ENCODE measurements at places on chromosomes 5 and 9.

DNA sequence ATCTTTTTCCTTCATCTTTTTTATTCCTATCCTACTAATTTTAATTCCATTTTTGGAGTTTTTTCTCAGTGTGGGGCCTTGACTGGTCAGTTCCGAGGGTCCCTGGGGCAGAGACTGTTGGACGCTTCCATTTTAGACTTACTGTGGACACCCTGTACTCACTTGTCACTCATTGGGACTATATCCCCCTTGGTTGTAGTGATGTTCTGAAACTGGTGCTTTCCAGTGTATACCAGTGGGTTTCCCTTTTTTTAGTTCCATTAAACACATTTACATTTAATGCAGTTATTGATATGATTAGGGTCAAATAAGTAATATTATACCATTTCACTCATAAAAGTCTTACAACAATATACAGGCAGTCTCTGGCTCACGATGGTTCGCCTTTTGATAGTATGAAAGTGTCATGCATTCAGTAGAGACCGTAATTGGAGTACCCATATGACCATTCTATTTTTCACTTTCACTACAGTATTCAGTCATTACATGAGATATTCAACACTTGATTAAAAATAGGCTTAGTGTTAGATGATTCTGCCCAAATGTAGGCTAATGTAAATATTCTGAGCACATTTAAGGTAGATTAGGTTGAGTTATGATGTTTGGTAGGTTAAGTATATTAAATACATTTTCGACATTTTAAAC, 46.0 kb downstream of the CNOT6 start:
- H3K4me3 ChIP-seq: no peak overlapping the region
- H3K4me1 ChIP-seq: no peaks in the 10 kb centered on the region
- H3K27me3 ChIP-seq: no peaks in the 10 kb centered on the region
- peaks cover 45% of the 10 kb centered on the region for H3K36me3 ChIP-seq

DNA sequence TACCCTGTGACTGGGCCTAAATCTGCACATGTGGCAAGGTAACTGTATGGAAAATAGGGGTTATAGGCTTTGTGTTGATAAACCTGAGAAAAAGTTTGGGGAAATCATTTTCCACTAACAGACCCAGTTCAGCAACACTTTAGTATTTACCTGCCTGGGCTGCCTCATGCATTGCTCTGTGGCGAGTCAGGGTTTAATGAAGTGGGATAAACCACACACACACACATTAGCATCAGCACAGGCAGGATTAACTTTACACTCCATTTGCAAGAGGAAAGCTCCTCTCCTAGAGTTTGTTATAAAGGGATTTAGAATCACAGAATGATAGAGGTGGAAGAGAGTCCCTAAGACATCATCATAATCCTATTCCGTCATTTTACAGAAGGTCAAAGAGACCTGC, 20.0 kb upstream of the ZCCHC7 start:
- DNase-seq: no peak
- peaks cover 14% of the 10 kb centered on the region for H3K4me1 ChIP-seq
- no peaks in the 10 kb centered on the region for H3K27me3 ChIP-seq
- H3K36me3 ChIP-seq: no peaks in the 10 kb centered on the region
- H3K27ac ChIP-seq: no peak overlapping the region

DNA sequence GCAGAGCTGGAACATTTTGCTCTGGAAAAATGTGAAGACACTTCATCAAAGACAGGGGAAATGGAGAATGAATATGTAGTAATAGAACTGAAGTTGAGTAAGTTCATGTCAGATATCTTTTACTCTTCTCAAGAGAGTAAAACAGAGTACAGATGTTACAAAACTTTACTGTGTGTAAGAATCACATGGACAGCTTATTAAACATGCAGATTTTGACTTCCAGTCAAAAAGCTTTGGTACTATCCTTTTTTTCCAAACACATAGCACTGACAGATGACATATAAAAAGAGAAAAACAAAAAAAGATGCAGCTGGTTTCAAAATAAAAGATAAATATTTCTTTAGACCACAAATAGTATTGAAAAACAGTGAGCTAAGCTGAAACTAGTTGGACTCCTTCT, 115.4 kb downstream of the FBN2 start:
- no peaks in the 10 kb centered on the region for H3K27me3 ChIP-seq
- H3K4me1 ChIP-seq: no peaks in the 10 kb centered on the region
- H3K4me3 ChIP-seq: no peak overlapping the region
- no peak overlapping the region for H3K27ac ChIP-seq
- H3K36me3 ChIP-seq: no peaks in the 10 kb centered on the region
- no peak for DNase-seq

DNA sequence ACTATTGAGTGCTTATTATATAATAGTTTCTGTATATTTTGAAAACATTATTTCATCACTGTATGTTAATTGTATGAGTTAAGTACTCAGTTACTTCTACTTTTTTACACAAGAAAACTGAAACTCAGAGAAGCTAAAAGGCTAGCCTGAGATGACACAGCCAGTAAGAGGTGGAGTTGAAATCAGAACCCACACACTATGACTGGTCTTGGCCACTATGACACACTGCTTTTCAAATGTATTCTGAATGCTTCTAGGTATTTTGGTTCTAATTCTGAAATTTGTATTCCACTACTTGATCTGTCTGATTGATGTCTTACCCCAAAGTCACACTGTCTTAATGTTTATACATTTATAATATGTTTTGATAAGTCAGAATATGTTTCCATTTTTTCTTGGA, 181.8 kb downstream of the ZDHHC21 start:
- H3K4me1 ChIP-seq: peaks cover 47% of the 10 kb centered on the region
- H3K27ac ChIP-seq: peak overlapping the region; percentile 63
- peak; percentile 63 for DNase-seq

- no peaks in the 10 kb centered on the region for H3K36me3 ChIP-seq
- no peak overlapping the region for H3K4me3 ChIP-seq
- no peaks in the 10 kb centered on the region for H3K4me1 ChIP-seq
- H3K27me3 ChIP-seq: no peaks in the 10 kb centered on the region
- no peak for DNase-seq
- no peak overlapping the region for H3K27ac ChIP-seq
These were observed 462.9 kb downstream of the BNC2 start for GRCh38 chr9:16407617-16408016.

GRCh38 chr5:6905883-6906282, 192.7 kb downstream of the TENT4A start:
- no peak for DNase-seq
- H3K27me3 ChIP-seq: peaks cover 4% of the 10 kb centered on the region
- no peaks in the 10 kb centered on the region for H3K36me3 ChIP-seq
- no peaks in the 10 kb centered on the region for H3K4me1 ChIP-seq
- no peak overlapping the region for H3K27ac ChIP-seq

DNA sequence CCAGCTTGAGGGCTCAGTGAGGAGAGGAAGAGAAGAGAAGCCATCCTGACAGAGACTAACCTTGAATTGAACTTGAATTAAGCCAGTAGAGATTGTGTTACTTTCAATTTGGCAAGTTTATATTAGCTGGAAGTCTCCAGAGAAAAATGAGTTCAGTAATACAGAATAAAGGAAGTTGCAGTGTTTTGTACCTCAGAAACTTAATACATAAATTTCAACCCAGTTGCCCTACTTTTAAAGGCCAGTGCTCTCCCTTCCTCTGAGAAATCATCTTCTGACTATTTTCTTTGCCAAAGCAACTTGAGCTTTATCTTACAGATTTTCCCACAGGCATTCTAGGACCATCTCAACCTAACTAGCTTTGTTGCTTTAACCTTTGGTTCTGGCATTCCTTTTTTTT, 231.0 kb upstream of the GAS1 start:
- no peaks in the 10 kb centered on the region for H3K27me3 ChIP-seq
- no peak for DNase-seq
- H3K4me1 ChIP-seq: no peaks in the 10 kb centered on the region
- H3K4me3 ChIP-seq: no peak overlapping the region

- DNase-seq: no peak
- H3K36me3 ChIP-seq: no peaks in the 10 kb centered on the region
These were observed 134.2 kb upstream of the MARCHF11 start for GRCh38 chr5:16313761-16314160.

GRCh38 chr9:36056896-36057295, 20.2 kb downstream of the RECK start:
- no peaks in the 10 kb centered on the region for H3K4me1 ChIP-seq
- H3K27ac ChIP-seq: no peak overlapping the region
- H3K36me3 ChIP-seq: no peaks in the 10 kb centered on the region

DNA sequence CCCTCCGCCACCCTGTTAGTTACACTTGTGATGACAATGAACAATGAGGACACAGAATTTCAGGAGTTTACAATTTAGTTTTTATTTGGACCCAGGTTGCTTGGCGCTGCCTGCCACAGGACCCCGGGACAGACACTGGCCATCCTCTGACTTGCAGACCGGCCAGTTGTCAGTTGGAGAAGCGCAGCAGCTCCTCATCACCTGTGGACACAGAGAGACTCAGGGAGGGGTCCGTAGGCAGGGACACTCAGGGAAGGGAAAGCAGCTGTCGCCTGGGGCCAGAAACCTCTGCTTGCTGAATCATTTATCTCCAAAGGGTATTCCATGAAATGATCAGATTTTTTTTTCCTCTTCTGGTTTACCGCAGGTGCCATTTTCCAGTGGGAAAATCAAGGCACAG, 18.0 kb downstream of the AMBP start:
- no peak overlapping the region for H3K4me3 ChIP-seq
- H3K27ac ChIP-seq: no peak overlapping the region
- no peaks in the 10 kb centered on the region for H3K36me3 ChIP-seq
- H3K4me1 ChIP-seq: no peaks in the 10 kb centered on the region

- DNase-seq: no peak
- H3K27ac ChIP-seq: no peak overlapping the region
- H3K27me3 ChIP-seq: peaks cover 34% of the 10 kb centered on the region
- H3K4me1 ChIP-seq: no peaks in the 10 kb centered on the region
- H3K4me3 ChIP-seq: no peak overlapping the region
- H3K36me3 ChIP-seq: no peaks in the 10 kb centered on the region
These were observed 147.9 kb upstream of the COL5A1 start for GRCh38 chr9:134493461-134494272.

DNA sequence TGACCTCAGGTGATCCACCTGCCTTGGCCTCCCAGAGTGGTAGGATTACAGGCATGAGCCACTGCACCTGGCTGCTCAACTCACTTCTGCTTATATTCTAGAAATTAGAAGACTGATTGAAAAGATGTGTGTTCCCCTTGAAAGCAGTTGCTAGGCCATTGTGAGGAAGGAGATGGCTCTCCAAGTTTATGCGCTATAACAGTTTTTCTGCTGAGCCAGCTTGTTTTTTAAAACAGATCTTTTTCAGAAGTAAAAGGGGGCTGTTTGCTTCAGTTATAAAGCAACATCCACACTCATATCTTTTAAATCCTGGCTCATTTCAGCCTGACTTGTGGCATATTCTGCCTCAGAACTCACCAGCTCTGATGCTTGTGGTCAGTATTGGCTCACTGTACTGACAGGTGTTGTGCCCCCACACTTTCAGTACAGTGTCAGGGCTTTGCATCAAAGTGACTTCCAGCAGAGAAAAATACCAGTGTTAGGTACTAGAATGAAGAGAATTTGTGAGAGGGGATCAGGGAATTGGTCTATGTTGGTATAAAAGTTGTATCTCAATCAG, 49.4 kb downstream of the NUP214 start:
- H3K27me3 ChIP-seq: no peaks in the 10 kb centered on the region
- H3K36me3 ChIP-seq: peaks cover 85% of the 10 kb centered on the region
- no peak overlapping the region for H3K27ac ChIP-seq
- H3K4me3 ChIP-seq: no peak overlapping the region
- H3K4me1 ChIP-seq: peaks cover 13% of the 10 kb centered on the region

DNA sequence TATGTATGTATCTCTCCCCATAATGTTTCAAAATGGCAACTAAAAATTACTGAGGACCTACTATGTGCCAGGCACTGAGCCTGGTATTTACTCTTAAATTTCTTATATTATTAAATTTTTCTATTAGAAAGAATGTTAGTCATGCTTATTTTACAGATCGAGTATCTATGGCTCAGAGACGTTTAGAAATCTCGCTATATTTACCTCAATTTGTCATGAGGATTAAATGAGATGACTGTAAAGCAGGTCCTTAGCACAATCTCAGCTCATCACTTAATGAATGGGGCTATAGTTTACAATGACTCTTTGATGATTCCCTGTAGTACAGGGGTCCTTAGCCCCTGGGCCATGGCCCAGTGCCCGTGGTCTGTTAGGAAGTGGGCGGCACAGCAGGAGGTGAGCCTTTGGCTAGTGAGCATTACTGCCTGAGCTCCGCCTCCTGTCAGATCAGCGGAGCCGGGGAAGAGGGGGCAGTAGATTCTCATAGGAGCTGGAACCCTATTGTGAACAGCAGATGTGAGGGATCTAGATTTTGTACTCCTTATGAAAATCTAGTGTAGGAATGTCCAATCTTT, 15.5 kb downstream of the ENC1 start:
- no peaks in the 10 kb centered on the region for H3K4me1 ChIP-seq
- H3K27ac ChIP-seq: no peak overlapping the region
- no peak for DNase-seq
- H3K27me3 ChIP-seq: peaks cover 6% of the 10 kb centered on the region
- no peaks in the 10 kb centered on the region for H3K36me3 ChIP-seq
- H3K4me3 ChIP-seq: no peak overlapping the region

DNA sequence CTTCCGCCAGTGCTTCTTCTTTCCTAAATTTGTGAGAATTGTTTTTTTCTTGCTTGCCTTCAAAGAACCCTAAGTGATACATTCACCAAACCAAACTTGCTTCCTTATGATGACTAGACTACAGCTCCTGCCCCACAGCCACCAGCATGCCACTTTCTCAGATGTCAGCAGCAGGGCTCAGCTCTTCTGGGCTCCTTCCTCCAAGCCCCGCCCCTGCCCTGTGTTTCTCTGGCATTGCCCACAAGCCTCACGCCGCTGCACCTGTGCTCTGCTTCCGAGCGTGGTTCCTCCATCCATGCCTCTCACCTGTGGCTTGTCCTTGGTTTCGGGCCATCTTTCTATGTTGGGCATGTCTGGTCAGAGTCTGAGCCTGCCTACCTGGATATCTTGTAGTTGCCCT, 10.6 kb downstream of the UNC5A start:
- no peak overlapping the region for H3K4me3 ChIP-seq
- no peak for DNase-seq

GRCh38 chr5:165185716-165186115, 1680.3 kb downstream of the MAT2B start:
- H3K27ac ChIP-seq: no peak overlapping the region
- H3K27me3 ChIP-seq: no peaks in the 10 kb centered on the region
- H3K36me3 ChIP-seq: no peaks in the 10 kb centered on the region
- H3K4me3 ChIP-seq: no peak overlapping the region

DNA sequence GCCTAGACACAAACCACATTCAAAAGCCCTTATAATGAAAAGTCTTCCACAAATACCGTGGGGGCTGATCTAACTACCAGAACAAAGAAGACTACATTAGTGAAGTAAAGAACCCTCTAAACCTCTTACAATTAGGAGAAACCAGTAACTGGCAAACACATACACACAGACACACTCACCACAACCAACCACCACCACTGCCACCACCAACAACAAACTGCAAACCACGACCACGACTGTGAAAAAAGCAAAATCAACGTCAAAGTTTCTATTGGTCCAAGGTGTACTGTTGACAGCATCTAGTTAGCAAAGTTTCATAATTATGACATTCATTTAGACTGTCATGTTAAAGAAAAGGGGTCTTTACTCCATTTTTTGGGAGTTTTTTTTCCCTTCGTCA, 2.7 kb downstream of the CDO1 start:
- no peak overlapping the region for H3K27ac ChIP-seq
- H3K36me3 ChIP-seq: no peaks in the 10 kb centered on the region
- H3K27me3 ChIP-seq: peaks cover 21% of the 10 kb centered on the region
- no peaks in the 10 kb centered on the region for H3K4me1 ChIP-seq
- DNase-seq: no peak
